ENCODE measurements at places on chromosomes 2 and 18. TPM values are rescaled to one million over a fixed set of nuclear protein-coding genes. Genes with fewer than 3 reads are reported as not detected.

DNA sequence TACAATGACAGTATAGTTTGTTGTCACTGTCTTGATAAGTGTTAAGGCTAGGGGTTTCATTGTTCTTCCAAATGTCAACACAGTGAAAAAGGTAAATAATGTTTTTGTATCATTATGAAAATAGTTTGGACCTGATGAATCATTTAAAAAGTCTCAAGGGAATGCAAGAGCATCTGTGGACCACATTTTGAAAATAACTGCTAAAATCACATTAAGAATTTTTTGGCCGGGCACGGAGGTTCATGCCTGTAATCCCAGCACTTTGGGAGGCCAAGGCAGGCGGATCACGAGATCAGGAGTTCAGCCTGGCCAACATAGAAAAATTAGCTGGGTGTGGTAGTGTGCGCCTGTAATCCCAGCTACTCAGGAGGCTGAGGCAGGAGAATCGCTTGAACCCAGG is 10.3 kb downstream of the SCN1A start:
- H3K4me1 ChIP-seq: no peaks in the 10 kb centered on the region
- H3K27ac ChIP-seq: no peak overlapping the region
- no peak overlapping the region for H3K4me3 ChIP-seq
- H3K36me3 ChIP-seq: no peaks in the 10 kb centered on the region
- no peaks in the 10 kb centered on the region for H3K27me3 ChIP-seq

Gene ITGB6
- polyA plus RNA-seq: 0.31 TPM

Gene DYNAP
- not detected for polyA plus RNA-seq

DNA sequence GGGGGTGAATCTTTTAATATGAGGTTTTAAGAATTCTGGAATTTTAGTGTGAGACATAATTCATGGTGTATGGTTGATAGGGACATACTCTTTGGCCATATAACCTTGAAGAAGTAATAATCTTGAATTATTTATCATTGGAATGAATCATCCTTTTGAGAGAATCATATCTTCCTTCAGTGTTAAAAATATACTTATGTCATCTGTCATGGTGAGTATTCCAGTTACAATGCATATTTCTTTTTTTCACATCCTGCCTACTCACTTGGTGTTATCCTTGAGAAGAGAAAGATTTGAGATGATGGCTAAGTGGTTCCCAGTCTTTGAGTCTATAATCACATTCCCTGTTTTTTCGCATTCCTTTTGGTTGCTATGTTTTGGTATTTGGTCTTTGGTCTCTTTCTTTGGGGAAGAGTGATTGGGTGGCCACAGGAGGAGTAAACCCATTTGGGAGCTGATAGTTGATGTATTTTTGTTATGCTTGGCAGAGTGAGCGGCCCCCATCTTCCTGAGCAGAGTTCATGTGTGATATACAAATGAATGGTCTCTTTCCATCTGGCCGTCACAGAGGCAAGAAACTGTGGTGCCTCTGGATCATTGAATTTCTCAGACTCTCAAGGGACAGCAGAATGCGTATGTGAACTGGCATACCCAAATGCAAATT is 21.6 kb downstream of the ASAP2 start:
- no peak overlapping the region for H3K4me3 ChIP-seq
- peaks cover 9% of the 10 kb centered on the region for H3K4me1 ChIP-seq
- no peaks in the 10 kb centered on the region for H3K36me3 ChIP-seq
- H3K27me3 ChIP-seq: no peaks in the 10 kb centered on the region
- no peak for DNase-seq

GRCh38 chr2:145764631-145765030 is 1244.7 kb upstream of the ZEB2 start:
- H3K4me1 ChIP-seq: no peaks in the 10 kb centered on the region
- H3K27ac ChIP-seq: no peak overlapping the region
- DNase-seq: peak; percentile 78
- no peaks in the 10 kb centered on the region for H3K27me3 ChIP-seq
- no peak overlapping the region for H3K4me3 ChIP-seq
- H3K36me3 ChIP-seq: no peaks in the 10 kb centered on the region

- H3K27ac ChIP-seq: no peak overlapping the region
- no peaks in the 10 kb centered on the region for H3K27me3 ChIP-seq
- H3K36me3 ChIP-seq: no peaks in the 10 kb centered on the region
Observed at GRCh38 chr2:200757399-200757798, 54.3 kb upstream of the BZW1 start.

Gene SULT1C2
- polyA plus RNA-seq: 1.1 TPM

DNA sequence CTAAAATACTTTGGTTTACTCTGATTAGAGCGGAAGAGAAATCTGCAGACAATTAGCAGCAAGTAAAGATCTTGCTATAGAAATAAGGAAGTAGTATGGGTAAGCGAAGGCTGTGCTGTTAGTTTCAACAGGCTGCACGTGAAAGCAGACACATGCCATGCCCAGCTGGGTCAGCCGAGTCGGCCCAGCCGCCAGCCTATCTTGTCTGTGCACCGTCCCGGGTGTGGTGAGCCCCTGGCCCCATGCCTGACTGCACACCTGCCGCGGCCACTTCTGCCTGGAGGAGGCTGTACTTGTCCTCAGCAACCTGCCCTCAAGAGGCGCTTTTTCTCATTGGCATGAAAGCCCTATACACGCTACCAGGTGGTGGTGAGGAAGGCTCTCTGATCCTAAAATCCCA is 185.5 kb downstream of the SEPTIN10 start:
- H3K27me3 ChIP-seq: no peaks in the 10 kb centered on the region
- H3K4me3 ChIP-seq: no peak overlapping the region
- H3K27ac ChIP-seq: no peak overlapping the region
- no peak for DNase-seq

Gene TMEM178A
- polyA plus RNA-seq: 13.4 TPM

DNA sequence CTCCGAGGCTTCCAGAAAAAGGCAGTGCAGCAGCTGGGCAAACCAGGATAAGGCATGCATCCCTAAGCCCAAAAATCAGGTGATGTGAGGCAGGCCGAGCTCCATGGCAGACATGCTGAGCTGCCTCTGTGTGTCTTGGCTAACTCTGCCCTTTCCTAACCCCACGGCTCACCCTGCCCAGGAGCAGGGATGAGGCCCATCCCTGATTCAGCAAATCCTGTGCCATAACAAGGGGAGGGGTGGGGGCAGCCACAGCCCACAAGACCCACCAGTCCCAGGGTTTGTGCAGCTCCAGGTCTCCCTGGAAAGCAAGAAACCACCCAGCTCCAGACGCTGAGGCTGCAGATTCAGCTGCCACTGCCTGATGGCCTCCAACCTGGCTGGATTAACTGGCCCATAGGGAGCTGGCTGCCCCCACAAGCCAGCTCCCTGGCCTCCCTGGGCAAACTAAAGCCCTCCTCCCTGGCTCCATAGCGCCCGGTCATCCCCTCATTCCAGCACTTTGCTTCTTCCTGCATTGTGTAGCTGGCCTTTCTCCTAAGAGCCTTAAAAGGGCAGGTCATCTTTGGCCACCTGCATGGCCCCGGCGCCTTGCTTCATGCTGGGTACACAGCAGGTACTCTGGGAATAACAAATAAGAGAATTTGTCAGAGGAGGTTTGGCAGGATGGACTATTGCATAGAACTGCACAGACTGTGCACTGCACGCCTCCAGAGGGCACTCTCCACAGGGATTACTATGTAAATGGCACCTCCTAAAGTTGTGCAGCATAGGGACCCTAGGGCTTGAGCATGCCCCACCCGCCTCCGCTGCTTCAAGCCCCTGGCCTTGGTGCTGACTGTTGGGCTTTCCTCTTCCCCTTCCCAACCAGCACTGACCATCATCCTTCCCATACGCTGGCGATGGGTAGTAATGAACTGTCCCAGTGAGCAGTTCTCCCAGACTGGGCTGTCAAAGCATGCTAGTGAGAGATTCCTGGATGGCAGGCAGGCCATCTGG is 10.7 kb downstream of the STEAP3 start:
- no peaks in the 10 kb centered on the region for H3K27me3 ChIP-seq
- H3K4me1 ChIP-seq: no peaks in the 10 kb centered on the region
- no peaks in the 10 kb centered on the region for H3K36me3 ChIP-seq
- H3K4me3 ChIP-seq: no peak overlapping the region

DNA sequence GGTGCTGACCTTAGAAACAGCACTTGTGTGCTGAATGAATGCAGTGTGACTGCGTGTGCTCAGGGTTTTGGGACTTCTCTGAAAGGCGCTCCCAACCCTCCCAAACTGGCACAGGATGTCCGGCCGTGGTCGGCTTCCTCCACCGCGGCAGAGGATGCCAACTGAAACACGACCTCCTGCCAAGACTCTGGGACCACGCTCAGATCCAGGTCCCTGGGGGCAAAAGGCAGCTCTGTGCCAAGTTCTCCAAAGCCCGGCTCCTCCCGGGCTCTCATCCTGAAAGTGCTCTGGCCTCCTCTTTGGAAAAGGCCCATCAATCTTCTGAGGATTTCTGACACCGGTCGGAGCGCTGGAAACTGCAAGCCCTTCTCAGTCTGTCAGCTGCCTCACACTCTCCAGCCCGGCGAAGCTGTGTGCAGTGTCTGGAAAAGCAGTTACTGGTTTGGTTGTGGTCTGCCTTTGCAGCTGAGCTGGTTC is 32.3 kb upstream of the ZBTB7C start:
- no peaks in the 10 kb centered on the region for H3K27me3 ChIP-seq
- DNase-seq: peak; percentile 28
- no peak overlapping the region for H3K4me3 ChIP-seq
- H3K36me3 ChIP-seq: no peaks in the 10 kb centered on the region

- H3K27ac ChIP-seq: no peak overlapping the region
- DNase-seq: no peak
- H3K4me1 ChIP-seq: no peaks in the 10 kb centered on the region
- no peaks in the 10 kb centered on the region for H3K36me3 ChIP-seq
Observed at GRCh38 chr2:225337183-225337582, 62.3 kb upstream of the NYAP2 start.

DNA sequence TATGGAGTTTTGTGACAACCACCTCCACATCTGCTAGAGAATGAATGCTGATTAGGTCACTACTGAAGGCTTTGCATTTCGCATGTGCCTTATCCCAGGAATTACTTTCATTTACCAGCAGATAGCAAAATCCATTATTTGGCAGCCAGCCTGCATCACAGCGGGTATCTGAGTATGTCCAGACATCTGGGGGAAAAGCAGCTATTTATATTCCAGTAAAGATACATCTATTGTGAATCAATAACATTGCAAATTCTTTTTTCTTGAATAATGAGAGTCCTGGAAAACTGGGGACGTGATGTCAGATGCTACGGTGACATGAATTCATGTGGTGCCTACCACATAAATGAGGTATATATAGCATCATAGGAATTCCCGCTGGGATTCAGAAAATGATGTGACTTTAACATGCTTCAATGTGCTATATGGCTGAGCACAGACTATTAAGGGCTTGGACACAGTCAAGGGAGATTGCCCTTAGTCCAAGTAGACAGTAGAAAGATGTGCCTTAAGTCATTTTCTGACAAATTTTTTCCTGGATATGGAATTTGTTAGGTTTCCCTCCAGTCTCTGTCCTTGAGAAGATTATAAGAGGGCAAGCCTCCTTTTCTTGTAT is 84.2 kb upstream of the CD302 start:
- H3K27ac ChIP-seq: no peak overlapping the region
- H3K4me3 ChIP-seq: no peak overlapping the region
- H3K4me1 ChIP-seq: no peaks in the 10 kb centered on the region
- no peak for DNase-seq
- H3K36me3 ChIP-seq: no peaks in the 10 kb centered on the region

Gene ABCG8
- not detected for polyA plus RNA-seq

- H3K36me3 ChIP-seq: no peaks in the 10 kb centered on the region
- H3K27me3 ChIP-seq: no peaks in the 10 kb centered on the region
- DNase-seq: no peak
- H3K27ac ChIP-seq: no peak overlapping the region
Observed at GRCh38 chr2:39405364-39405763, 31.7 kb downstream of the MAP4K3 start.

DNA sequence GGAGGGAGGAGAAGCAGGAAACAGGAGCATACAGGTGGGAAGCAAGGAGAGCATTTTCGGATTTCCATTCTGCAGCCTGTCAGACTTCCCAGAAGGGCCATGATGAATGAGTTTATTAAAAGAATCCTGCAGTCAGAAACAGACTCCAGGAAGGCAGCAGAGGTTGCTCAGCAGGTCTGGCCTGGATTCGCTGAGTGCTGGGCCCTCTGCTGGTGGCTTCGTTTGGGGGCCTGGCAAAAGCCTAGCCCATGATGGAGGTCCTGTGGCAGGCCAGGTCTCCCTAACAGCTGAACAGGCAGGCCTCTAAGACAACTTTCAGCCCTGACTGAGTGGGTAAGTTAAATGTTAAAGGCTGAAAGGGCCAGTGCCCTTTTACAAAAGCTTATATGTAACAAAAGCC is 108.2 kb upstream of the CAPN13 start:
- no peak for DNase-seq
- H3K27me3 ChIP-seq: no peaks in the 10 kb centered on the region
- no peak overlapping the region for H3K27ac ChIP-seq
- no peak overlapping the region for H3K4me3 ChIP-seq

DNA sequence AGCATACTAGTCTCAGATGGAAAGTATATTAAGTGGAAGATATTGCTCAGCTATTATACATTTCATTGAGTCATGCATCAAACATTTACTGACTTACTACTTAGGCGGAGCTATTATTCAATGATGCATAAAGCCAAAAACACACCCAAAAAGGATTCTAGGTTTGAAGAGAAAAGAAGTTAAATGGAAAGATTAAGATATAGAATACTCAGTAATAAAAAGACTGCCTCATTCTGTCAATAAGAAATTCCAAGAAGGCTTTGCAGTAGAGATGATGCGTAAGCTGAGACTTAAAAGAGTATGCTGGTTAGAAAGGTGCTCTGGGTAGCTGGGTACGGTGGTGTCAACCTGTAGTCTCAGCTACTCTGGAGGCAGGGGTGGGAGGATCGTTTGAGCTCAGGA is 27.6 kb downstream of the STK17B start:
- H3K4me1 ChIP-seq: no peaks in the 10 kb centered on the region
- no peak overlapping the region for H3K4me3 ChIP-seq
- no peak for DNase-seq
- H3K27me3 ChIP-seq: no peaks in the 10 kb centered on the region

- no peaks in the 10 kb centered on the region for H3K27me3 ChIP-seq
- no peak overlapping the region for H3K27ac ChIP-seq
- DNase-seq: no peak
- H3K4me1 ChIP-seq: no peaks in the 10 kb centered on the region
Observed at GRCh38 chr2:88248280-88248828, 78.2 kb downstream of the THNSL2 start.

Gene SLC8A1
- polyA plus RNA-seq: 103 TPM

GRCh38 chr2:241050624-241051577 is 51.2 kb downstream of the MTERF4 start:
- no peaks in the 10 kb centered on the region for H3K27me3 ChIP-seq
- no peak overlapping the region for H3K27ac ChIP-seq
- no peaks in the 10 kb centered on the region for H3K4me1 ChIP-seq
- H3K4me3 ChIP-seq: no peak overlapping the region
- DNase-seq: no peak

- peaks cover 19% of the 10 kb centered on the region for H3K4me1 ChIP-seq
- no peak overlapping the region for H3K4me3 ChIP-seq
- no peaks in the 10 kb centered on the region for H3K36me3 ChIP-seq
- peak; percentile 96 for DNase-seq
Observed at GRCh38 chr2:9191041-9191481, 15.6 kb upstream of the ASAP2 start.

GRCh38 chr18:48866028-48866733 is 84.6 kb downstream of the SMAD7 start:
- H3K27me3 ChIP-seq: no peaks in the 10 kb centered on the region
- H3K4me3 ChIP-seq: no peak overlapping the region
- peak; percentile 76 for DNase-seq
- H3K4me1 ChIP-seq: peaks cover 3% of the 10 kb centered on the region

GRCh38 chr2:174176898-174177297 is 71.4 kb downstream of the OLA1 start:
- no peaks in the 10 kb centered on the region for H3K36me3 ChIP-seq
- H3K27ac ChIP-seq: no peak overlapping the region
- no peak overlapping the region for H3K4me3 ChIP-seq
- H3K4me1 ChIP-seq: peaks cover 20% of the 10 kb centered on the region
- no peaks in the 10 kb centered on the region for H3K27me3 ChIP-seq
